ENCODE measurements at places on chromosomes 1 and 21.

DNA sequence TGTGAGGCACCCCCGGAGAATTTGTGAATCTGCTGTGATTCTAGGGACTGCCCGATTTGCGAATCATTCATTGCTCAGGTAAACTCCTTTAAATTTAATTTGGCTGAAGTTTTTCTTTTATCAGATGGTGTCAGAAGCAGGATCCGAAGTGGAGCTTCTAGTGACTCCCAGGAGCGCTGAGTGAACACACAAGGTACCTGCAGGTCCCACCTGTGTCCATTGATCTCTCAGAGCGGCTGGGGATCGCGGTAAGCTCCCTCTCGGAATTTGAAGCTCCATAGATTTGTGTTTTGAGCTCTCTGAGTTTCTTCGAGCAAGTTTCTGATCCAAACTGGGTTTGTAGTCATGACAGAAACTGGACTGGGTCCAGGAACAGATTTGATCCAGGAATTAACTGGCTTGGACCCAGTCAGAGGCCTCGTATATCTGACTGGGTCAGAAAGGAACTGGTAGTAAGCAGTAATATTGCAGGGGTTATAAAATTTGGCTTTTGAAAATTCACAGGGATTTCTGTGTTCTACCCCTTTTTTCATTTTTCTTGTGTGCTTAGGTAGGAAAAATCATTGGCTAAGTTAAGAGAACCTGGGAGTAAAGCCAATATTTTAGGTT is 56.2 kb upstream of the EDEM3 start:
- peak; percentile 64 for DNase-seq

DNA sequence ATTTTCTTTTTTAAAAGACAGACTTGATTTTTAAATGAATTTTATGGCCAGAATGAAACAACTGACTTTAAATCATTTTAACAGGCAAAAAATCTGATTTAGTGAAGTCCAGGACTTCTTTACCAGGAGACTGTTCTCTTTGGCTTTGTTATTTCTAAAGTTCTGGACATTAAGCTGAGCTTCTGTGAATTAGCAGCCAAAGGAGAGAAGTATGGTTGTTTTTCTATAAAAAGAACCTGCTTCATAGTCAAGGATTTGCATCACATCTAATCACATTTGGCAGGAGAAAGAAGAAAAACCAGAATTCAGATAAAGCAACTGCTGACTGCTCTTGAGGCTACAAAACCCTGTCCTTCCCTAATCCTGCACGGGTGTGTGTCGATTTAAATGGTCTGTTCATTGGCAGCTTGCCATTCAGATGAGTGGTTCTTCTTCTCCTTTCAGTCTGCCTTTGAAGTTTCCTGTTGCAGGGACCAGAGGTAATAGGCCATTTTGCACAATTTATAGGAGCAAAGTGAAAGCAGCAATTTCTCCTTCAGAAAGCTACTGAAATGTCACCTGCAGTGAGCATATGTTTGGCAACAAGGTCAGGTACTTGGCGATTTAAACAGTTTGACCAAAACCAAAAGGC is 215.4 kb downstream of the OLFM3 start:
- DNase-seq: no peak

DNA sequence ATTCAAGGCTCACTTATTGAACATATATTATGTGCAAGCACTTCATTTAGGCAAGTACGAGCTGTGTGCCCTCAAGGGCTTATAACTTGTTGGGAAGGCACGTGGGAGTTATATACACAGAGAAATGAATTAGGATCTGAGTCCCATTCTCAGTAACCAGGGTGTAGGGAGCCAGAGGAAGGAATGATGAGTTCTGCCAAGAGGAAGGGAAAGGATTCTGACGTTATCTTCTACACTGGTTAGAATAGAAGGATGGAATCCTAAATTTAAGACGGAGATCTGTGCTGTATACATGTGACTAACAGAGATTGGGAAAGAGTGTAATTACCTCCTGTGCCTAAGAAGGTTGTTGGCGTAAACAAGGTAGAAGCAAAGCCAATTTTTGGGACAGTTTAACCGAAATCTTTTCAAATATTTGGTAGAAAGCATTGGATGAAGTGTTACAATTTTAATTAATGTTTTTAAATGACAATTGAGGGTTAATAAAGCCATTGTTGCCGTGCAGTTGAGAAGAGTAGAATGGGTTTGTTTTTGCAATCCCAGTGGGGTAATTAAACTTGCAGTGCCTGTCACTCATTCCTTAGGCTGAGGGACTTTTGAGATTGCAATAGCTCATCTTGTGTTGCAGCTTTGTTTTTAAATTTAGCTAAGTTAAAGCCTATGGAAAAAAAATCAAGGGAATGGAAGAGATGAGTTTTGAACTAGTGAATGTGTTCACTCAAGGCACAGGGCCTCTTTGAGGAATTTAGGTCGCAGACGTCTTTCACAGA is 177.2 kb downstream of the NFIA start:
- DNase-seq: peak; percentile 56

DNA sequence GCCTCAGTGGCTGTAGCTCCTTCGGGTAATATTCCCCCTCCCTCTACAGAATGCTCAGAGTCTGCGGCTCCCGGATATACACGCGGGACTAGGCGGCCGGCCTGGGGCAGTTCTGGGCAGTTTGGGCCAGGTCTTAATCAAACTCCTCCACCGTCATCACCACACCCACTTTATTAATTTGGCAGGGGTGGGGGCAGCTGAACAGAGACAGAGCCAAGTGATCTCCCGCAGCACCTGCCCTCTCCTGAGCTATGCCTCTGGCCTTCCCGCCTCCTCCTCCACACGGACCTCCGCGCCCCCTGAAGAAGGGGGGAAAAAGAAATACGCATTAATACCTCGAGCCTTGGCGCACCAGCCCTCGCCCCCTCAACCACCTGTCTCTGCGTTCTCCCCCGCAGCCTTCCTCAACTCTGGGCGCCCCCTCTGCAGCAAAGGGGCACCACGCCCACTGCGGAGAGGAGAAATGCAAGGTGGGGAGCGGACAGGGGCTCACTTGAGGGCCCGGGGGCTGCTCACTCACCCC is 42.6 kb downstream of the CD34 start:
- DNase-seq: peak; percentile 57

DNA sequence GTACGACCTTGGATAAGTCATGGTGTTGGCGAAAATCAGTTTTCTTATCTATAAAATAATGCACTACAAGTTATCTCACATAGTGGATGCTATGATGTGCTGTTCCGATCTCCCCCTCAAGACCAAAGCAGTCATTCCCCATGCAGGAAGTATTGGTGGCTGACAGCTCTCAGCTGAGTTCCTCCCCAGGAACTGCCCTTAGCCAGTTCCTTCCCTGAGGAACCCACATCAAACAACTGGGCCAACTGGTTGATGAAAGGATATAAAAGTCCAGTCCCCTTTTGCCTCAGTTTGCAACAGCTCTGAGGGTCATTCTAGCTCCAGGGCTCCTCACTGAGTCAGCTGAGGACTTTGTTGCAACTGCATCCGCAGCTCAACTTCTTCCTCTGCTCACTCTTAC is 16.1 kb upstream of the SLAMF1 start:
- no peak for DNase-seq

- peak; percentile 40 for DNase-seq
Measured at GRCh38 chr1:151619489-151620093, 7.7 kb downstream of the SNX27 start.

- peak; percentile 72 for DNase-seq
Measured at GRCh38 chr21:25457411-25457810, 149.9 kb downstream of the MRPL39 start.

Data from fibroblast of the aortic adventitia (primary cell).